ENCODE measurements at places on chromosomes 7 and 10.

DNA sequence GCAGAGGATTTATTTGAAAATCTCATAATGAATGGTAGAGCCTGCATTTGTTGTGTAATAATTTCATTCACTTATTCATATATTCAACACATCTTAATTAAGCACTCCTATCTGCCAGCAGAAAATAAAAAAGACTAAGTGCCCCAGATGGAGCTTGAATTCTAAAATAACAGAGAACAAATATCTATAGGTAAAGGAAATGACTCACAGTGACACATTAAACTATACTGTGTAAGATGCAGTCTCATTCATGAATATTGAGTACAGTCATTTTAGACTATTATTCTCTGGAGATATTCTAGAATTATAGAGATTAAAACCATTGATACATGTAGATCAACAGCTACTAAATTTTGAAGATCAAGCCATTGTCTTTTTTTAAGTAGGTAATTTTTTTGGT lies 72.1 kb downstream of the PTPRZ1 start:
- DNase-seq, result no peak

DNA sequence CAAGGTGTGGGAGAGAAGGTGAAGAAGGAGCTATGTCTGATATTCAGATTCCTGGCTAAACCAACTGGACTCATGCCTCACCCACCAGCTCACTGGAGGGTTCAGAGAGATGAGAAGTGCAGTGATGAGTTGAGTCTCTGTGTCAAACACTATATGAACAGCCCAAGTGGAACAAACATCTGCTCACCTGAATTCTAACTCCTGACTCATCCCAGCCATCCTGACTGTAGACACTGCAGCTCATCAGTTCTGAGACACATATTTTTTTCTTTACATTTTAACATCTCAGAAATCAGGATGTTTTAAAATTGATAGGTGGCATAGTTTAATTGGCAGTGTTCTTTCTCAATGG lies 27.3 kb downstream of the GSDME start:
- DNase-seq, result no peak

- DNase-seq, result no peak
Observed at GRCh38 chr7:75962607-75963380, 31.6 kb downstream of the TMEM120A start.

DNA sequence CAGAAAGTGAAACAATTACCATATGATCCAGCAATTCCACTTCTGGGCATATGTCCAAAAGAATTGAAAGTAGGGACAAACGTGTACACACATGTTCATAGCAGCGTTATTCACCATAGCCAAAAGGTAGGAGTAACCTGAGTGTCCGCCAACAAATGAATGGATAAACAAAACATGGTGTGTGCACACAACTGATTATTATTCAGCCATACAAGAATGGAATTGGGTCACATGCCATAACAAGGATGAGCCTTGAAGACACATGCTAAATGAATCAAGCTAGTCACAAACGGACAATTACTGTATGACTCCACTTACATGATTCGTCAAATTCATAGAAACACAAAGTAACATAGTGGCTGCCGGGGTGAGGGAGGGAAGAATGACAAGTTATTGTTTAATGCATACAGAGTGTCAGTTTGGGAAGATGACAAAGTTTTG lies 4.1 kb upstream of the OIT3 start:
- DNase-seq, result no peak

DNA sequence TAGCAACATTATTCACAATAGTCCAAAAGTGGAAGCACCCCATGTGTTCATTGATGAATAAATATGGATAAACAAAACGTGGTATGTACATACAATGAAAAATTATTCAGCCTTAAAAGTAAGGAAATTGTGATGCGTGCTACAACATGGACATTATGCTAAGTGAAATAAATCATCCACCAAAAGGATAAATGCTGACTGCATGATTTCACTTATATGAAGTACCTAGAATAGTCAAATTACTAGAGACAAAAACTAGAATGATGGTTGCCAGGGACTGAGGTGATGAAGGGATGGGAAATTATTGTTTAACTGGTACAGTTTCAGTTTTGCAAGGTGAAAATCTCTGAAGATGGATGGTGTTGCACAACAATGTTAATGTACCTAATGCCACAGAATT lies 56.6 kb downstream of the THSD7A start:
- no peak for DNase-seq

- DNase-seq, result peak; percentile 38
Observed at GRCh38 chr7:102897856-102898531, 14.8 kb upstream of the LRRC17 start.

- DNase-seq, result no peak
Observed at GRCh38 chr10:33315891-33316290, 18.6 kb downstream of the NRP1 start.

DNA sequence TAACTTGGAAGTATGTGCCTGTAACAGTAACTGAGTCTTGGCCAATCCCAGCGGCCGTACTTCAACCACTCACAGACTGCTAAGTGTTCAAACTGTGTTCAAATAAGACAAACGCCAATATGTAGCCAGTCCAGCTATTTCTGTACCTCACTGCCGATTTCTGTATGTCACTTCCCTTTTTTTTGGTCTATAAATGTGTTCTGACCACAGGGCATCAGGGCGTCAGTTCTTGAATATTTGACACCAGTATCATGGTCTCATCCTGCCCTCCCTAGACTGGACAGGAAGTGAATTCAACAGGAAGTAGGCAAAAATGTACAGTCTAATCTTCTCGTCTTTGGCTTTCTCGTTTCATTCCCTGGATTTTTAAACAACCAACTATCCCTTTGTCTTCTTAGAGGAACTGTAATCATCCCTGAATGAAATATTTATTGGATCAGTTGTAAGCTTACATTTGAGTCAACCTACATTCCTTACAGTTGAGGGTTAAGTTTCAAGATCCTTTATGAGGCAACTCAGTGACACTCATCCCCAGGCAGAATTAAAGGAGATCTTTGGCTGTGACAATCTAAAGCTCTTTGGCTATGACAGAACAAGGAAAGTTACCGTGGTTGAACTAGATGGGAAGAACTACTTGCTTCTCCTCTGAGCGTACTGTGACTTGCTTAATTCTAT lies 232.7 kb downstream of the NSUN6 start:
- DNase-seq, result no peak

- no peak for DNase-seq
Observed at GRCh38 chr7:31202801-31203200, 137.7 kb downstream of the NEUROD6 start.

GRCh38 chr7:127107601-127108007 lies 145.1 kb downstream of the GRM8 start:
- DNase-seq, result peak; percentile 25

DNA sequence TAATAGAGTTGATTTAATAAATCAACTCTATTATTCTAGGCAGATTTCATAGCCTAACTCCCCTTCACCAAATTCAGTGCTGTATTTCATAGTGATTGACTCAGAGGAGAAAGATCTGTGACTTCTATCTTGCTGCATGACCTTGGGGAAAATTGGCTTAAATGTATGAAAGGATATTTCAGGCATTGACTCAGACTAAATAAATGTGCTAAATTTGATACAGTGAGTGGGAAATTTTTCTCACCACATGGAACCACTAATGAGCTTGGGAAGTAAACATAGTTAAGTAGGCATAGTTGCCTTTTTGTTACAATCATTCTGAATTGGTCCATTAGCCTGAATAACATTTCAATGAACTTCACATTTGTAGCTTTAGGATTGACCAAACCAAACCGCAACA lies 89.0 kb upstream of the PRPS1L1 start:
- no peak for DNase-seq

DNA sequence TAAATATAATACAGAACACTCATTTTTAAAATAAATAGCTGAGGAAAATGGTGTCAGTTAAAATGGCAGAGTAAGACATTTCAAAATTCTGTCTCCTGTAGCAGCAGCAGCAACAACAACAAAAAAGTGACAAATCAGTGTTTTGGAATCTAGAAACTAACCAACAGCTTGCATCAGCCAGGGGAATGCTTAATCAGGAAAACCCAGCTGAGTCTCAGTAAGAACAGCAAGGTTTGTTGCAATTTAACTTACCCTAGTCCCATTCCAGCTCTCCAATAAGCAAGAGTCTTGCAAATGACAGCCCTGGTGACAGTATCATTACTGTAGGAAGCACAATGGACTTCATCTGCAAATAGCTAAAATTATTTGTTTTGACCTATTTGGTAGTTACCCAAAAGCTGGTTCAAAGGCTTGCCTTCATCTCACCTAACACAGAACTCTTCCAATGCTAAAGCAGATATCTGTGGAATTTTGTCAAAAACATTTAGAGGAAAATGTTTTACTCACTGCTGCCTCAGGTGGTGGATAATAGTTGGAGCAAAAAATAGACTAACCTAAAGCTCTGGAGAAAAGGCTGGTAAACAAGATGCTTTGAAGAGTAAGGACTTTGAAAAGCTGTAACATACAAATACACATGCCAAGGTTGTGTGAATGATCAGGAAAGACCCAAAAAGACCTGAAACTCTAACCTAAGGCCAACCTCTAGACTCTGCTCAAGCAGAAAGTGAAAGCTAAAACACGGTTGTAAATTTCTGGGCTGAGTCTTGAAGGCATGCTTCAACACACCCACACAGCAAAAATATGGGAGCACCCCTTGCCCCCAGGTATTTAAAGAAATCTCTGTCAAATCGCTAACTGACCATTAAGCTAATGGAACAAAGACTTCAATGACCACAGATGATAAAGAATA lies 9.9 kb upstream of the ARHGAP22 start:
- DNase-seq, result no peak

GRCh38 chr10:123909426-123909825 lies 17.8 kb upstream of the CPXM2 start:
- no peak for DNase-seq

- no peak for DNase-seq
Observed at GRCh38 chr7:37467002-37467401, 18.3 kb upstream of the ELMO1 start.

- no peak for DNase-seq
Observed at GRCh38 chr7:47482013-47482875, 99.7 kb downstream of the TNS3 start.

DNA sequence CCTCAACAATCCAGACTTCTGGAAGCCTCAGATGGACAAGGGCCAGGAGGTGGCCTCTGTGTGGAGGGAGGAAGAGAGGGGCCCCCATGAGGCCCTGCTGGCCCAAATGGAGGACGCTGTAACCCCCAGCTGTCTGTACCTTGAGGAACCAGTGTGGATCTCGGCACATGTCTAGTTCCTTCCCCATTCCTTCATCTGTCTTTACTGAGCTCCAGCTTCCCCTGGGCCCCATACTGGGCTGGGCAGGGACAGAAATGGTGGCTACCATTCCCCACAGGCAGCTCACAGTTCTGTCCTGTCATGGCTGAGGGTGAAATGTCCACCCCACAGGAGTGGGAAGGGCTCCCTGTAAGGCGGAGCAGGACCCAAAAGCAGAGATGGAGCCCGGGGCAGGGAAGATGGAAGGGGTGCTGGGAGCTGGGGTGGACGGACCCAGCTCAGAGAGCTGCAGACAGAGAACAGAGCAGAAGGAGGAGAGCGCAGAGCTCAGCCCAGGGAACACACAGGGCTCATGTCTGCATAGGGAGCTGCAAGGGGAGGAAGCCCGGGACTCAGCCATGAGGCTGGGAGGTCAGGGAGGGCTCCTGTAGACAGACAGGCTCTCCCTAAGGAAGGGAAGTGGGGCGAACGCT lies 22.8 kb downstream of the ANTXRL start:
- peak; percentile 40 for DNase-seq

- no peak for DNase-seq
Observed at GRCh38 chr7:14497390-14497789, 405.2 kb downstream of the DGKB start.

GRCh38 chr10:34721208-34721840 lies 93.8 kb downstream of the PARD3 start:
- DNase-seq, result no peak

DNA sequence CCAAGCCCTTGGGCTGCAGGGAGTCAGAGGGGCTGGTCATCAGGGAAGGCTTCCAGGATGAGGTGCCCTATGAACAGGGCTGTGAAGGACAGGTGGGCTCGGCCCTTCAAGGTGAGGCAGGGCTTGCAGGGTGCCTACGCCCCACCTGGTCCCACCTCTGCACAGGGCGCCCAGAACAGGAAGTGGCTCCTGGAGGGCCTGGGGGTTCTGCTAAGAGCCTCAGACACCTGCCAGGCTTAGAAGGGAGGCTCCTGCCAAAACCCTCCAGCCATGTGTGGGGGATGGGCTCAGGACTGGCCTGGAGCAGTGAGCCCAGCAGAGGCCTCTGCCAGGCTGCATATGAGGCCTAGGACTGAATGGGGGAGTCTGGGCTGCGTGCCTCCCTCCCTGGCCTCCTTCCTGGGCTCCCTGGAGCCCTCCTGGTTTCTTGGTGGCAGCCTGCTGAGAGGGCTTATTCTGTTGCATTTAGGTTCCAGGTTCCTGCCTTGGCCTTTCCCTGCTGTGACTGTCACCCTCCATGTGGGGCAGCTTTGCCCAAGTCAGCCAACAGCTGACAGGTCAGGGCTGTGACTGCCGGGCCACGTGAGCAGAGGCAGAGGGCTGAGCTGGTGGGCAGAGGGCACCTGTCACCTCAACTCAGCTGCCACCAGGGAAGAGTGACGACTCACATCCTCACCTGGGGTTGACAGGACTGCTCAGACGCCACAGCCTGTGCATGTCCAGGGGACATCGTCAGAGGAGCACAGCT lies 45.2 kb upstream of the MSMB start:
- peak; percentile 64 for DNase-seq

DNA sequence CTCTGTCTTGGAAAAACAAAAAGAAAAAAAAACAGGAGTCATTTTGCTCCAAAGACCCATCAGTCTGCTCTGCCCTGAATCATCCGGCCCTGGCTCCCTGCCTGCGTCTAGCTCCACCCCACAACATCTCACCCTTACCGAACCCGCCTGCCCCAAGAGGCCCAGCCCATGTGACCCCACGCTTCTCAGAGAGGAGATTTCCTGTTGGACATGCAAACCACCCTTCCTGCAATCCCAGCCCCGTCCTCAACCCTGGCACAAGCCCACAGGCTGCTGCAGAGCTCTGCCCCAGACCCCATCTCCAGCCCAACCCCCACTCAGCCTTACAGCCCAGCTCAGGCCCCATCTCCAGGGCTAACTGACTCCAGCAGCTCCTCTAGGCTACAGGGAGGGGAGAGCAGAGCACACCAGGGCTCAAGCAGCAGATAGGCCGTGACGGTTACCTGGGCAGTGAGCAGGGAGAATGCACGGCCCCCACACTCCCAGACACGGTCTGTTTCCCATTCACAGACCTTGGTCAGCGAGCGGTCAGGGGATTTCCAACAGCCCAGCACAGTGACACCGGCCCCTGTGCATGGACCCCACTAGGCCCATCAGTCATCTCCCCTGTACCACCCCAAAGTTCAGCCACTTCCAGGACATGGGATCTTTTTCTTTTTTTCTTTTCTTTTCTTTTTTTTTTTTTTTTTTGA lies 69.9 kb upstream of the GTF2I start:
- DNase-seq, result no peak

DNA sequence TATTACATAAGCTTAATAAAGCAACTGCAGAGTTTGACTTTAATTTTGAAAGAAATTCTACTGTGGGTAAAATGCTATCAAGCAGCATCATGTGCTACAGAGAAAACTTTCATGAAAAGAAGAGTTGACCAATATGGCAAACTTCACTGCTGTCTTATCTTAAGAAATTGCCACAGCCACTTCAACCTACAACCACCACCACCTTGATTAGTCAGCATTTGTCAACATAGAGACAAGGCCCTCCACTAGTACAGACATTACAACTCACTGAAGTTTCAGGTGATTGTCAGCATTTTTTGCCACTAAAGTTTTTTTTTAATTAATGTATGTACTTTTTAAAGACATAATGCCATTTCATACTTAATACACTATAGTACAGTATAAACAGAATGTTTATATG lies 350.3 kb downstream of the HPSE2 start:
- no peak for DNase-seq

- no peak for DNase-seq
Observed at GRCh38 chr10:116891208-116891607, 41.9 kb downstream of the ENO4 start.
